ENCODE measurements at places on chromosomes 13 and 19. TPM values are rescaled to one million over a fixed set of nuclear protein-coding genes. Genes with fewer than 3 reads are reported as not detected.

DNA sequence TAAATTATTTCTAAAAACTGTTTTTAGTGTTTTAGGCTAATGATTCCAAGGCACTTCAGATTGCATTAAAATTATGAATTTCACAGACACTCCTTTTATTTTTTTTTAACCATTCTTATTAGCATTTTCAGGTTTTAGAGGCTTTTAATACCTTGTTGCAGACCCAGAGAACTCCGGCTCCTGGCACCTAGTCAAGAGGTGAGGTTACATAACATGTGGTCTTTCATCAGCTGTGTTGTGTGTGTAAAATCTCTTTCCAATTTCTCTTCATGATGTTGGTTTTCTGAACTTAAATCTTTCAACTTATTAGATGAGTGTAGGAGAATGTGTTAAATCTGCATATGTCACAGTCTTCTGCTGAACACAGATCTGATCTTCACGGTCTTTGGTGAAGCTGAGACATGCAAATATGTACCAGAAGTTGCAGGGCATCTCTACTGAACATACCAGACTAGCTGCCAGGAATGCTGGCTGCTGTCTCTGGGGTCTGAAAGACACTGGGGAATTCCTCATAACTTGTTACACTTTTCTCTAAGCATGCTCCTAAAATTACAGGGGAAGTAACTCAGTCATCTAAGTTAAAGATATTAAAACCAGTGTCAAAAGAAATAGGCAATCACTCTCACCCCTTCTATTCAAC, 1165.3 kb downstream of the EFNB2 start:
- no peaks in the 10 kb centered on the region for H3K27me3 ChIP-seq
- DNase-seq, result no peak
- no peaks in the 10 kb centered on the region for H3K36me3 ChIP-seq

- H3K36me3 ChIP-seq, result peaks cover 3% of the 10 kb centered on the region
- H3K27me3 ChIP-seq, result peaks cover 10% of the 10 kb centered on the region
- H3K4me3 ChIP-seq, result no peak overlapping the region
Measured at GRCh38 chr19:18776288-18776594, 14.9 kb downstream of the COMP start.

- no peaks in the 10 kb centered on the region for H3K27me3 ChIP-seq
Measured at GRCh38 chr13:24040835-24041234, 119.7 kb upstream of the SPATA13 start.

- no peak for DNase-seq
- H3K27ac ChIP-seq, result no peak overlapping the region
- H3K36me3 ChIP-seq, result no peaks in the 10 kb centered on the region
- H3K27me3 ChIP-seq, result no peaks in the 10 kb centered on the region
- peaks cover 21% of the 10 kb centered on the region for H3K4me1 ChIP-seq
Measured at GRCh38 chr13:113219256-113219940, 10.0 kb downstream of the CUL4A start.

DNA sequence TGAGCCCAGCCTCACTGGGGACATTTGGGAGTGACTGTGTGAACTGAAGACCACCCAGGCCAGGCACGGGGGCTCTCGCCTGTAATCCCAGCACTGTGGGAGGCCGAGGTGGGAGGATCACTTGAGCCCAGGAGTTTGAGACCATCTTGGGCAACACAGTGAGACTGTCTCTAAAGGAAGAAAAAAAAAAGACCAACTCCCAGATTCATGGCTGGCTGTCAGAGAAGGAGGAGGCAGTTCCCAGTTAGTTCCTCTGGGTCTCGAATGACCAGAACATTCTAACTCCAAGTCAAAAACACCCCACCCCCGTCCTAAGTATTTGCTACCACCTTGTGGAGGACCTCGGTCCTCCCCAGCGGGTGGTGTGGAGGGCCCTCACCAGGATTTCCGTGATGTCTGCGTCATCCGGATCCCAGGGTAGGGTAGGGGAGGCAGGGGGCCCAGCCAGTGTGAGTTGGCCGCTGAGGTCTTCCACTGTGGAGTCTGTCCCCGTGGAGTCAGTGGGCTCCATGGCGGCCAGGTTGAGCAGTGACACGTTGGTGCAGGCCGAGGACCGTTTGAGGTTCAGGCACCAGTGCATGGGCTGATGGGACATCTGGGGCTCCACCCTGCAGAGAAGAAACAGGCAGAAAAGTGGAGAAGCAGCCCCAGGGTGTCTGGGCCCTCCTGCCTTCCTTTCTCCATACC, 1.3 kb downstream of the TSKS start:
- peak overlapping the region; percentile 44 for H3K27ac ChIP-seq
- DNase-seq, result peak; percentile 78
- no peaks in the 10 kb centered on the region for H3K36me3 ChIP-seq
- H3K4me1 ChIP-seq, result peaks cover 15% of the 10 kb centered on the region
- H3K4me3 ChIP-seq, result no peak overlapping the region
- H3K27me3 ChIP-seq, result no peaks in the 10 kb centered on the region

GRCh38 chr13:50831512-50831911, 12.0 kb downstream of the DLEU7 start:
- no peaks in the 10 kb centered on the region for H3K27me3 ChIP-seq
- H3K36me3 ChIP-seq, result no peaks in the 10 kb centered on the region
- no peaks in the 10 kb centered on the region for H3K4me1 ChIP-seq
- DNase-seq, result no peak
- no peak overlapping the region for H3K4me3 ChIP-seq
- no peak overlapping the region for H3K27ac ChIP-seq

- H3K27me3 ChIP-seq, result no peaks in the 10 kb centered on the region
- no peak for DNase-seq
- H3K36me3 ChIP-seq, result no peaks in the 10 kb centered on the region
- no peak overlapping the region for H3K4me3 ChIP-seq
- H3K4me1 ChIP-seq, result no peaks in the 10 kb centered on the region
Measured at GRCh38 chr19:29878973-29879654, 62.9 kb upstream of the URI1 start.

DNA sequence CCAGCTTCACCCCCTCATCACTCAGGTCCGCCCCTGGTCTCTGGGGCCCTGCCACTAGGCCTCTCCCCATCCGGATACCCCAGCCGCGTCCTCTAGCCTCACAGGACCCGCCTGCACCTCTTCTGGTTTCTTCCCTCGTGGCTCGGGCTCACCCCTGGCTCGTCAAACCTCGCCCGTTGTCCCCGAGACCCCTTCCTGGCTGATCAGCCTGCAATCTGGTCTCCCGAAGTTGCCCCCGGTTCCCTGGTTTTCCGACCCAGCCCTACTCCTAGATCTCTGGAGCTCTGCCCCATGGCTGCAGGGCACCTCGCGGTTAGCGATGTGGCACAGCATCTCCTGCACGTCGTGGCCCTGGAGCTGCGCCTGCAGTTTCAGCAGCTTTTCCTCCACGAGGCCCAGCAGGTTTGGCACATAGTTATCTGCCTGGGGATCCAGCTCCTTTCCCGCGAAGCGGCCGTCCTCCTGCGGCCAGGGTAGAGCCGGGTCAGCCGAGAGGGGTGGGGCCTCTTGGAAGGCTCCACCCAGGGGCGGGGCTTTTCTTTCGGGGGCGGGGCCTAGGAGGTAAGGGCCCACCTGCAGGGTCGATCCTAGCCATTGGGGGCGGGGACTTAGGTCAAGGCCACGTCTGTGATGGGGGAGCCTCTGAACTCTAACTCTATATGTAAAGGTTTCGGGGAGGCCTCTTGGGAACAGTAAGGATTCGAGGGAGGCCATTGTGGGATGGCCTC, 2.4 kb upstream of the RGL3 start:
- no peak overlapping the region for H3K4me3 ChIP-seq
- H3K27ac ChIP-seq, result peak overlapping the region; percentile 71
- H3K36me3 ChIP-seq, result no peaks in the 10 kb centered on the region
- peaks cover 21% of the 10 kb centered on the region for H3K4me1 ChIP-seq
- DNase-seq, result no peak

GRCh38 chr13:95378603-95379002, 77.4 kb upstream of the ABCC4 start:
- no peaks in the 10 kb centered on the region for H3K4me1 ChIP-seq
- no peaks in the 10 kb centered on the region for H3K36me3 ChIP-seq
- no peak overlapping the region for H3K27ac ChIP-seq
- no peak for DNase-seq
- H3K27me3 ChIP-seq, result no peaks in the 10 kb centered on the region

DNA sequence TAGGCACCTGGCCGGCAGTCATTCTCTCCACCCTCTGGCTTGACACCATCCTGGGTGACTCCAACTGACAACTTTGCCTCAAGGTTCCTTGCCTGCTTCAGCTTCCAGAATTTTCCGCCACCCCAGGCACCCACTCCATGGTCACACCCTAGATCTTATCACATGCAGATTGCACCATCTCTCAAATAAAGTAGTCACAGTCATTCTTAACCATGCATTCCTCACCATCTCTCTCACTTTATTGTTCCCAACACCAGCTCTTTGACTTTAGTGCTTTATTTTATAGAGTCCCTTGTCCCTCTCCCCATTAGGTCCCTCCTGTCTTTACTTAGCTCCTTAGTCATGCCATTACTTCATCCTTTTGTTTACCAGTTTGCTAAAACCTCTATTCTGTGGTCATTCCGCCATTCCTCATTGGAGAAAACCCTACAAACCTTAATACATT, 351.7 kb downstream of the SPRY2 start:
- H3K27ac ChIP-seq, result no peak overlapping the region
- H3K27me3 ChIP-seq, result no peaks in the 10 kb centered on the region
- no peaks in the 10 kb centered on the region for H3K36me3 ChIP-seq

- peak overlapping the region; percentile 51 for H3K4me3 ChIP-seq
- peaks cover 5% of the 10 kb centered on the region for H3K4me1 ChIP-seq
- DNase-seq, result peak; percentile 63
- no peaks in the 10 kb centered on the region for H3K36me3 ChIP-seq
- H3K27me3 ChIP-seq, result peaks cover 9% of the 10 kb centered on the region
Measured at GRCh38 chr13:109787135-109787954, 962 bp upstream of the IRS2 start.

GRCh38 chr19:51422053-51422448, 4.6 kb upstream of the SIGLEC10 start:
- H3K4me1 ChIP-seq, result no peaks in the 10 kb centered on the region
- peak; percentile 85 for DNase-seq
- H3K4me3 ChIP-seq, result no peak overlapping the region
- H3K36me3 ChIP-seq, result no peaks in the 10 kb centered on the region

DNA sequence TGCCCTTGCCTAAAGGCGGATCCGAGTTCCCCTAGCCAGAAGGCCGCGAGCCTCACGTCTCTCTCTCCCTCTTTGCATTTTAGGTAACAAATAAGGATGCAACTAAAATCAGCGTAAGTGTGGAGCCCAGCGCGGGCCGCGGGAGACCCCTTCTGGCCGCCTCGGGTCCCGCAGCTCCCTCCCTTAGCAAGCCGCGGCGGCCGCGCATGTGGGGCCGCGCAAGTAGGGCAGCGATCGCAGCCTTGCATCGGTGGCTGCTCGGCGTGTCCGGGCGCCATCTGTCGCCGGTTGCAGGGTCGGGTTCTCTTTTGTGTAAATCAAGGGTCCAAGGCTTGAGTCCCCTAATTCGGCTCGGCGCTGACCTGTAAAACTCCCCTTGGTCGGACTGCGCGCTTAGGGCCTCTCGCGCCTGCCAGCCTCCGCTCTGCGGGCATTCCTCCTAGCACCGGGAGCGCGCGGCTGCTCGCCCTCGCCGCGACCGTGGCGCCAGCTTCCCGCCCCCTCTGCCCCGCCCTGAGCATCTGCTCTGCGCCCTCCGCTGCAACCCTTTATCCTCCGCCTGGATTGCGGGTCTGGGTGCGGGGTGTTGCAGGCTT, 2.7 kb downstream of the VSTM2B start:
- peaks cover 63% of the 10 kb centered on the region for H3K27me3 ChIP-seq
- DNase-seq, result peak; percentile 77
- peaks cover 2% of the 10 kb centered on the region for H3K4me1 ChIP-seq
- H3K27ac ChIP-seq, result no peak overlapping the region
- H3K36me3 ChIP-seq, result no peaks in the 10 kb centered on the region

- H3K4me1 ChIP-seq, result no peaks in the 10 kb centered on the region
- no peak overlapping the region for H3K4me3 ChIP-seq
- H3K36me3 ChIP-seq, result no peaks in the 10 kb centered on the region
- DNase-seq, result no peak
- H3K27ac ChIP-seq, result no peak overlapping the region
Measured at GRCh38 chr19:47895165-47895782, 9.2 kb upstream of the SULT2A1 start.

GRCh38 chr19:16259385-16260159, 61.9 kb downstream of the AP1M1 start:
- no peaks in the 10 kb centered on the region for H3K4me1 ChIP-seq
- no peaks in the 10 kb centered on the region for H3K27me3 ChIP-seq
- H3K27ac ChIP-seq, result peak overlapping the region; percentile 67

GRCh38 chr19:55461259-55461973, at the start of gene ISOC2:
ISOC2 (minus strand) TSS chr19:55461642; CDS start chr19:55456486, 5,156 bp downstream.
- H3K4me1 ChIP-seq, result peaks cover 2% of the 10 kb centered on the region
- no peaks in the 10 kb centered on the region for H3K27me3 ChIP-seq
- H3K36me3 ChIP-seq, result peaks cover 2% of the 10 kb centered on the region
- H3K27ac ChIP-seq, result peak within 1 kb of the TSS; percentile 92
- H3K4me3 ChIP-seq, result peak within 1 kb of the TSS; percentile 83

- H3K27me3 ChIP-seq, result no peaks in the 10 kb centered on the region
- no peaks in the 10 kb centered on the region for H3K36me3 ChIP-seq
- no peaks in the 10 kb centered on the region for H3K4me1 ChIP-seq
- H3K27ac ChIP-seq, result no peak overlapping the region
- no peak overlapping the region for H3K4me3 ChIP-seq
Measured at GRCh38 chr19:10874024-10874423, 2.7 kb downstream of the CARM1 start.

GRCh38 chr19:31627620-31628365, 278.6 kb upstream of the TSHZ3 start:
- peak; percentile 45 for DNase-seq
- H3K27me3 ChIP-seq, result no peaks in the 10 kb centered on the region
- H3K27ac ChIP-seq, result no peak overlapping the region
- no peaks in the 10 kb centered on the region for H3K36me3 ChIP-seq
- H3K4me1 ChIP-seq, result no peaks in the 10 kb centered on the region

DNA sequence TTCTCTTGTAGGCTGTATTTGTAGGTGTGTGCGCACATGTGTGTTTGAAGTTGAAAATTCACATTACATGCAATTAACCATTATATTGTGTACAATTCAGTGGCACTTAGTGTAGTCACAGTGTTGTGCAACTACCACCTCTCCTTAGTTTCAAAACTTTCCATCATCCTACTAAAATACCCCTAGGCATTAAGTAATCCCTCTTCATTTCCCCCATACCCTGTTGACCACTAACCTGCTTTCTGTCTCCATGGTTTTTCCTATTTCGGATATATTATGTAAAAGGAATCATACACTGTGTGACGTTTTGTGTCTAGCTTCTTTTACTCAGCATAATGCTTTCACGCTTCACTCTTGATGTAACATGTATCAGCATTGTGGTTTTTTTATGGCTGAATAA, 16.1 kb downstream of the LSM14A start:
- H3K36me3 ChIP-seq, result no peaks in the 10 kb centered on the region
- H3K27ac ChIP-seq, result no peak overlapping the region
- no peaks in the 10 kb centered on the region for H3K27me3 ChIP-seq
- H3K4me3 ChIP-seq, result no peak overlapping the region
- DNase-seq, result no peak

- DNase-seq, result no peak
- H3K4me3 ChIP-seq, result no peak overlapping the region
- no peaks in the 10 kb centered on the region for H3K27me3 ChIP-seq
- H3K4me1 ChIP-seq, result no peaks in the 10 kb centered on the region
- H3K36me3 ChIP-seq, result peaks cover 2% of the 10 kb centered on the region
- H3K27ac ChIP-seq, result no peak overlapping the region
Measured at GRCh38 chr13:28220166-28220565, 81.8 kb downstream of the PAN3 start.

The GPR180 gene
- 7.0 TPM for total RNA-seq

The ARL11 gene
- total RNA-seq, result 1.1 TPM

The PTPRH gene
- total RNA-seq, result 1.3 TPM

The IER2 gene
- 93.5 TPM for total RNA-seq

The VAV1 gene
- 15.4 TPM for total RNA-seq

The KCNN1 gene
- 0.60 TPM for total RNA-seq

The PSG1 gene
- not detected for total RNA-seq

The HRC gene
- total RNA-seq, result 5.7 TPM

The GGACT gene
- 5.3 TPM for total RNA-seq

The CILP2 gene
- 0.68 TPM for total RNA-seq

The POLR1G gene
- total RNA-seq, result 3.6 TPM

The LYL1 gene
- 12.9 TPM for total RNA-seq

The SUPT20H gene
- total RNA-seq, result 51.4 TPM

Measured in lung (tissue), 17 donors.